ENCODE measurements at places on chromosomes 3 and 15.

- no peaks in the 10 kb centered on the region for H3K36me3 ChIP-seq
- no peaks in the 10 kb centered on the region for H3K27me3 ChIP-seq
- DNase-seq: no peak
- no peak overlapping the region for H3K27ac ChIP-seq
- H3K4me3 ChIP-seq: no peak overlapping the region
Measured at GRCh38 chr3:175129126-175129525, 270.0 kb downstream of the NAALADL2 start.

DNA sequence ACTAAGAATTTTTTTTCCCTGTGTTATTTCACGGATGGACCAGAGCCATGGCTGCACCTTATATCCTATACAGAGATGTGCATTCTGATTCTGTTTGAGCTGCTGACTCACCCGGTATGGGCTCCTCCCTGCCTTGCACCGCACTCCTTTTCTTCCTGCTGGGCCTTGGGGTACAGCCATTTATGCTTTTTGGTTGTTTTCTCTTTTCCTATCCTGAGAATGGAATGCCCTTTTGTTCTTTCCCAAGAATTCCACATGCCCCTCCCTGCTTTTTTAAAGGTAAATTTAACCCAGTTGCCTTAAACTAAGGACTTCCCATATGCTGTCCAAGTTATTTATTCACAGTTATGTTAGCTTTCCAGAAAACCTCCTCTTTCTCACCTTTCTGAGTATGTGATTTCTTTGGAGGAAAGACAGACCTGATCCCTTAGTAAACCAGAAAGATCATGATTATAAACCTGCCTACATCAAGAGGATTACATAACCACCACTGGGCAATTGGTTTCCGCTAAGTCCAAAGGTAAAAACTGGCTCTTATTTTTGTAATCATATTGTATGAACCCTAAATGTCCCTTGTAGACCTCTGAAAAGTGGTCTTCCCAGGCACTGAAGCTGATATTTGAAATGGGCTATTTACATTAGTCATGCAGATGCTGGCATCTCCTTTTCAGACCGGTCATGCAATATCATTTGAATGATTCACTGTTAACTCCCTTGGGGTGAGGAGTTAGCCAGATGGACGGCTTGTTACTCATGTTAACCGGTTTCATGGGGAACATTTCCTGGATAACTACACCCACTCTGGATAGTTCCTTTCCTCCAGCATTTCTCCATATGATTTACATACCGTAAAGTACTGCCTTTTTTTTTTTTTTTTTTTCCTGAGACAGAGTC lies 45.5 kb downstream of the TMOD3 start:
- no peak overlapping the region for H3K4me3 ChIP-seq
- peaks cover 3% of the 10 kb centered on the region for H3K36me3 ChIP-seq
- no peaks in the 10 kb centered on the region for H3K27me3 ChIP-seq
- DNase-seq: no peak

GRCh38 chr15:62977952-62978811 lies 64.4 kb upstream of the TPM1 start:
- H3K27ac ChIP-seq: no peak overlapping the region
- DNase-seq: no peak
- H3K4me3 ChIP-seq: no peak overlapping the region
- H3K4me1 ChIP-seq: no peaks in the 10 kb centered on the region
- no peaks in the 10 kb centered on the region for H3K27me3 ChIP-seq

DNA sequence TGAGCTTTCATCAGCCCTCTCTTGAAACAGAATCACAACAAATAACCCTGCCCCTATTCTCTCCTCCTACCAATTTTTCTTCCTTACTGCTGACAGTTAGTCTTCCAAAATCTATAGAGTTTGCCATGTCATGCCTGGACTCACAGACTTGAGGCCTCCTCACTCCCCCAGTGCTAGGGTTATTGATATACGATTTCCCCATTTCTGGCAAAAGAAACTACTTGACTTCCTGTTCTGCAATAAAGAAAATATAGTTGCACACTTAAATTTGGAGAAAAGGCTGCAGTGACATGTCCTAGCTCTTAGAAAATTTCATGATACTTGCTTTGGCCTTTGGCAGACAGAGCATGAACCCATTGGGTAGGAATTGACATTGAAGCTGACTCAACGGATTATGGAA lies 75.9 kb downstream of the CYP19A1 start:
- no peak for DNase-seq
- no peaks in the 10 kb centered on the region for H3K36me3 ChIP-seq
- no peak overlapping the region for H3K27ac ChIP-seq
- no peaks in the 10 kb centered on the region for H3K27me3 ChIP-seq
- H3K4me3 ChIP-seq: no peak overlapping the region

GRCh38 chr3:141699324-141699723 lies 38.8 kb upstream of the RNF7 start:
- H3K27ac ChIP-seq: no peak overlapping the region
- no peak for DNase-seq
- no peaks in the 10 kb centered on the region for H3K36me3 ChIP-seq
- H3K27me3 ChIP-seq: no peaks in the 10 kb centered on the region
- H3K4me1 ChIP-seq: no peaks in the 10 kb centered on the region

- H3K4me1 ChIP-seq: no peaks in the 10 kb centered on the region
- H3K36me3 ChIP-seq: no peaks in the 10 kb centered on the region
- H3K4me3 ChIP-seq: no peak overlapping the region
- H3K27me3 ChIP-seq: no peaks in the 10 kb centered on the region
Measured at GRCh38 chr3:179853176-179853575, 183.6 kb downstream of the PEX5L start.

- no peak overlapping the region for H3K4me3 ChIP-seq
- H3K27me3 ChIP-seq: no peaks in the 10 kb centered on the region
- no peaks in the 10 kb centered on the region for H3K36me3 ChIP-seq
- no peak overlapping the region for H3K27ac ChIP-seq
Measured at GRCh38 chr3:69613286-69613685, 126.0 kb upstream of the MITF start.

DNA sequence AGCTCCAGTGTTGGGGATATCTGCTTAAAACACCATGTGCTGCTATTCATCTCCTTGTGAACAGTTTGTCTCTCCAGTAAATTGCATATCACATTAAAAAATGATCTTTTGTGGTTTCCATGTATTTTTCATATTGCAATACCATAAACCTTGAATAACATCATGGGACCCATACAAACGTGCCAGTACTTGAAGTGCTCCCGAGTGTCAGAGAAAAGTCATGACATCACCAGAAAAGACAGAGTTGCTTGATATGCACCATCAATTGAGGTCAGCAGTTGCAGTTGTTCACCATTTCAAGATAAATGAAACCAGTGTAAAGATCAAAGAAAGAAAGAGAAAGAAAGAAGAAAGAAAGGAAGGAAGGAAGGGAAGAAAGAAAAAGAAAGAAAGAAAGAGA lies 278.6 kb downstream of the ZNF621 start:
- DNase-seq: no peak
- H3K36me3 ChIP-seq: no peaks in the 10 kb centered on the region
- no peak overlapping the region for H3K4me3 ChIP-seq
- no peaks in the 10 kb centered on the region for H3K27me3 ChIP-seq
- H3K4me1 ChIP-seq: no peaks in the 10 kb centered on the region

DNA sequence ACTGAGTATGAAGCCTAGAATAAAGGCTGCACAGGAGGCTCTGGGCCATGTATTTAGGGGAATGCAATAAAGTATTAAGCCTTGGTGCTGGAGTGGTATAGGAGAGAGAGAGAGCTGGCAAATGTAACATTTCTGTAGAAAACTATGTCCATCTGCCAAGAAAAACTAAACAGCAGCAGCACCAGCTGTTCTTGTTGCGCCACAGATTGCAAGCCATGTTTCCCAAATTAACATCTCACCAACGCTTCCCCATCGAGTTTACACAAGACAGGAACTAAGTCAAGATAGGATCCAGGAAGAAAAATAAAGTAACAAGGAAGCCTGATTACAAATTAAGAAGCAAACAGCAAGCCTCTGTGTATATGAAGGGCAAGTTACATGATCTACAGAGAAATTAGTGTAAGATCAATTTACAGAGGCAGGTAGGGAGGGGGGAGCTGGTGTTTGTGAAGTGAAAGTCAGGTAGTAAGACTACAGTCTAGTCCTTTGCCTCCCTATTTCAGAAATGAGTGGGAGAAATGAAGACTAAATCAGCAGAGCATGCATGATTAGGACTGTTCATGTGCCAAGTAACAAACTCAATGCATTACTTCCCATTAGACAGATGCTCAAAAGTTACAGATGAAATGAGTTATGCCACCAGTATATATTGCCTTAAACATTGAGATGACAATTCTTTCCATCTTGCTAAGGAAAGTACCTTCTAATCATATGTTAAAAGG lies 900.5 kb downstream of the EPHA3 start:
- H3K36me3 ChIP-seq: no peaks in the 10 kb centered on the region
- H3K27me3 ChIP-seq: no peaks in the 10 kb centered on the region
- H3K27ac ChIP-seq: no peak overlapping the region
- DNase-seq: no peak
- H3K4me1 ChIP-seq: no peaks in the 10 kb centered on the region

DNA sequence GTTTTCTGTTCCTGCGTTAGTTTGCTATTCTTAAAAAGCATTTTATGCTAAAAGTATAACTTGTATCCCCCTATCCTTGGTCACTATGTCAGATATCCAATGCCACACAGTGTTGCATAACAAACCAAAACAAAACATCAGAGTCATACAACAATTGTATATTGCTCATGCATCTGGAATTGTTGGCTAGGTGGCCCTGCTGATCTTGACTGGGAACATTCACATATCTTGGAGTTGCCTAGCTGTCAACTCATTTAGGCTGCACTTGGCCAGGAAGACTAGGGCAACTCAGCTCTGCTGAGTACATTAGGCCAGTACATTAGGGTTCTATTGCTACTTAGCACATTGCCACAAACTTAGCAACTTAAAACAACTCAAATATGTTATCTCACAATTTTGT lies 706.5 kb upstream of the UBE2E2 start:
- no peak overlapping the region for H3K27ac ChIP-seq
- no peak for DNase-seq
- H3K4me3 ChIP-seq: no peak overlapping the region
- H3K4me1 ChIP-seq: no peaks in the 10 kb centered on the region
- H3K27me3 ChIP-seq: no peaks in the 10 kb centered on the region

- no peak for DNase-seq
- H3K4me1 ChIP-seq: no peaks in the 10 kb centered on the region
- H3K27ac ChIP-seq: no peak overlapping the region
Measured at GRCh38 chr3:33424606-33425452, 15.4 kb downstream of the UBP1 start.

DNA sequence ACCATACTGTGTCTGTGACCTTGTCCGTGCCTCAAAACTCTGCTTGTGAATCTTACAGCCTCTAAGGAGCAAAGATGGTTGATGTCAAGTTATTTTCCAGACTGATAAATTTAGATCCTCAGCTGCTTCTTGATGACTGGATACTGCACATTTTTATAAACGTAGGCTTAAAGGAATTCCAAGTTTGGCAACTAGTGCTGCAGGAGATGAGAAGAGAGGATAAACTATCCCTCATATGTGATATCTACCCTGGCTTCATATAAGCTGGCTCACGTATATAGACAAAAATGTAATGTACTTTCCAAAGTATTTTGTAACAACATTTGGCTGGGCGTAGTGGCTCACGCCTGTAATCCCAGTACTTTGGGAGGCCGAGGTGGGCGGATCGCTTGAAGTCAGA lies 89.6 kb downstream of the GMPS start:
- no peaks in the 10 kb centered on the region for H3K27me3 ChIP-seq
- H3K4me3 ChIP-seq: no peak overlapping the region
- H3K4me1 ChIP-seq: no peaks in the 10 kb centered on the region
- H3K36me3 ChIP-seq: no peaks in the 10 kb centered on the region
- no peak for DNase-seq
- no peak overlapping the region for H3K27ac ChIP-seq

- H3K4me1 ChIP-seq: no peaks in the 10 kb centered on the region
- no peak overlapping the region for H3K4me3 ChIP-seq
- H3K36me3 ChIP-seq: no peaks in the 10 kb centered on the region
- no peak overlapping the region for H3K27ac ChIP-seq
- no peaks in the 10 kb centered on the region for H3K27me3 ChIP-seq
- no peak for DNase-seq
Measured at GRCh38 chr3:172848910-172849309, 98.4 kb downstream of the ECT2 start.

GRCh38 chr15:59817834-59818233 lies 128.7 kb upstream of the BNIP2 start:
- DNase-seq: no peak
- H3K36me3 ChIP-seq: no peaks in the 10 kb centered on the region
- no peak overlapping the region for H3K4me3 ChIP-seq
- peaks cover 2% of the 10 kb centered on the region for H3K27me3 ChIP-seq
- H3K4me1 ChIP-seq: no peaks in the 10 kb centered on the region
- no peak overlapping the region for H3K27ac ChIP-seq

DNA sequence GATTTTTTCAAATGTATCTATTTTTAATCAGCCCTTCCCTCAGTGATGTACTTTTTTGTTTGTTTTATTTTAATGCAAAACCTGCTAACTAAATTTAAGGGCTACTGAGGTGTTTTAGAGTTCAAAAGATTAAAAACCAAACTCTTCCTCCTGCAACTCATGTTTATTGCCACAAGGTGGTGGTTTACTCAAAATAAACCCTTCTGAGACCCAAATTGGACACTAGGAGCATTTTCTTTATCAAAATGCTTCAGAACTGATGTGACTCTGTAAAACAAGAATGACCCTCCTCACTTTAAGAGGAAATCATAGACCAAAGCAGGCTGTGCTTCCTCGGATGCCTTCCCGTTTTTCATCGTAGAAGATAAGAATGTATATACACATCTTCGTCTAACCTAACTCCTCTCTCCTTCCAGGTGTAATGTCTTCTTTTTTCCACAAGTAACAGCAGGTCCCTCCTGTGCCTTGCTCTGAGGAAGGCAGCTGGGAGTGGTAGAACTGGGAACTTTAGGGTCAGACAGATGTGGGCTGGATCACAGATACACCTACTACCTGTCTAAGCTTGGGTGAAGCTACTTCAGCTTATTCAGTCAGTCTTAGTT lies 2.9 kb upstream of the NME9 start:
- no peak overlapping the region for H3K4me3 ChIP-seq
- no peaks in the 10 kb centered on the region for H3K36me3 ChIP-seq

DNA sequence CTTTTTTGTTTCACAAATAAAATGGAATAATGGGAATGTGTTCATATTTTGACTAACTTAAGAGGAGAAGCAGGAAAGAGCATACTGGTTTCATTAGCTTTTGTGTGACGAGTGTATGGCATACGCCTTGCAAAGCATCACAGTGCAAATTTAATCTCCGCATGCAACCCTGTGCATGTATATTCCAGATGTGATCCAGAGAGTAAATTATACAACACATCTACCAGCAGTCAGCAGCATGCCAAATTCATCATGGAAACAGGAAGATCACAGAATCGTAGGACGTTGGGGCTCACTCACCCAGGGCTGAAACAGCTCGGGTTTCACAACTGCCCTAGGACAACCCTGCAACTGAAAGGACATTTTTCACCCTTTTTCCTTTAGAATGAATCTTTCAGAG lies 53.4 kb downstream of the ADAMTS9 start:
- peaks cover 34% of the 10 kb centered on the region for H3K36me3 ChIP-seq
- no peak for DNase-seq
- H3K4me1 ChIP-seq: no peaks in the 10 kb centered on the region
- no peak overlapping the region for H3K4me3 ChIP-seq

DNA sequence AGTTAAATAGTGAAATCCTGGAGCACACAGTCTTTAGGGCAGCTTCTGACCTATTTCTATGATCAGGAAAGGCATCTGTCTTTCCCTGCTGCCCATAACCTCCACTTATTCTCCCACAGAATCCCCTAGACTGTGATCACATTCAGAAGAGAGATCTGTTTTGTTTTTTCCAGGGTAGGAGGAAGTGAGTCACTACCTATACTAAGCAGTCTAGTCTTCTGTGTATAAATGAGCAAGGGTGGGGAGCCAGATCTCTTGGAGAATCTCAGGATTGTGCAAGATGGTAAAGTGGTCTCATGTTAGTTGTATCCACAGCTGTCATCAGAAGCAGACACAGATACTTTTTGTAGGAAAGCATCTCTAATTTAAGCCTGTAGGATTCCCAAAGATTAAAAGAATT lies 11.8 kb upstream of the FBXO22 start:
- DNase-seq: no peak
- H3K4me1 ChIP-seq: no peaks in the 10 kb centered on the region
- no peak overlapping the region for H3K27ac ChIP-seq
- H3K4me3 ChIP-seq: no peak overlapping the region

Data from kidney (tissue), 22 donors.